Mucosa of descending colon (tissue), 3 donors: ENCODE measurements at places on chromosomes 1 and 21. TPM values are rescaled to one million over a fixed set of nuclear protein-coding genes. Genes with fewer than 3 reads are reported as not detected.

LAD1 gene
- total RNA-seq, result 86.0 TPM

IL24 gene
- not detected for total RNA-seq

CYP4X1 gene
- total RNA-seq, result 1.2 TPM

ZYG11A gene
- 0.12 TPM for total RNA-seq

LIPI gene
- not detected for total RNA-seq

AMY1C gene
- total RNA-seq, result not detected

NBPF4 gene
- total RNA-seq, result not detected

RIIAD1 gene
- not detected for total RNA-seq

KIF17 gene
- total RNA-seq, result 0.20 TPM

SPRR2F gene
- total RNA-seq, result not detected

IVL gene
- not detected for total RNA-seq

GRCh38 chr1:197008861-197009260 is 31.5 kb downstream of the CFHR5 start:
- no peak for DNase-seq

DNA sequence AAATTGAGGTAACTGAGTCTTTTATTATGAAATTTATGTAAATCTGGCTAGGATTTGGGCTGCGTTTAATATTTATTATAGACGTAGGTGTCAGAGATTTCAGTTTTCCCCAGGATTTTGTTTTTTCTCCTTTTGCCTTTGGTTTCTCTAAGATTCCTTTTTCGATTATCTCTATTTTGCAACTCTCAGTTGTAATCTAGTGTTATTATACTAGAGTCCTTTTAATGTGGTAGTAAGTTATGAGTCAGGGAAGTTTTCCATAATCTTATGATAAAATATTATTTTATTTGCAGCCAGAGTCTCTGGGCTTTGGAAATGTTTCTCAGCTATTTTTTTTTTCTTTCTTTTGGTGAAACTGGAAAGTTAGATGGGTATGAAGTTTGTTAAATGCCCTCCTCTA is 1043.8 kb downstream of the PLA2G4A start:
- no peak for DNase-seq

GRCh38 chr1:244294599-244295224 is 157.0 kb downstream of the ADSS2 start:
- no peak for DNase-seq

DNA sequence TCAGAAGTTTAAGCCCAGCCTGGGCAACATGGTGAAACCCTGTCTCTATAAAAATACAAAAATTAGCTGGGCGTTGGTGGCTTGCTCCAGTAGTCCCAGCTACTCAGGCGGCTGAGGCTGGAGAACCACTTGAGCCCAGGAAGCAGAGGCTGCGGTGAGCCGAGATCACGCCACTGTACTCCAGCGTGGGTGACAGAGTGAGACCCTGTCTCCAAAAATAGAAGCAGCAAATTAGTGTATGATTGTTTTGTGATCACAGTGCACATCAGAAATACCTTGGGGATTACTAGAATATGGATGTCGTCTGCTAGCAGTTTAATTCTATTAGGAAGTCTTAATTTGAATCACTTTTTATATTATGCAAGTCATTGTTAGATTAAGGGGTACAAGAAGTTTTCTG is 59.0 kb downstream of the ZBTB17 start:
- no peak for DNase-seq

- DNase-seq, result no peak
Observed at GRCh38 chr21:42160111-42160721, 58.7 kb upstream of the ABCG1 start.

- no peak for DNase-seq
Observed at GRCh38 chr1:154433161-154433764, 28.1 kb downstream of the IL6R start.

- no peak for DNase-seq
Observed at GRCh38 chr1:108961752-108962486, 1.4 kb downstream of the CLCC1 start.

DNA sequence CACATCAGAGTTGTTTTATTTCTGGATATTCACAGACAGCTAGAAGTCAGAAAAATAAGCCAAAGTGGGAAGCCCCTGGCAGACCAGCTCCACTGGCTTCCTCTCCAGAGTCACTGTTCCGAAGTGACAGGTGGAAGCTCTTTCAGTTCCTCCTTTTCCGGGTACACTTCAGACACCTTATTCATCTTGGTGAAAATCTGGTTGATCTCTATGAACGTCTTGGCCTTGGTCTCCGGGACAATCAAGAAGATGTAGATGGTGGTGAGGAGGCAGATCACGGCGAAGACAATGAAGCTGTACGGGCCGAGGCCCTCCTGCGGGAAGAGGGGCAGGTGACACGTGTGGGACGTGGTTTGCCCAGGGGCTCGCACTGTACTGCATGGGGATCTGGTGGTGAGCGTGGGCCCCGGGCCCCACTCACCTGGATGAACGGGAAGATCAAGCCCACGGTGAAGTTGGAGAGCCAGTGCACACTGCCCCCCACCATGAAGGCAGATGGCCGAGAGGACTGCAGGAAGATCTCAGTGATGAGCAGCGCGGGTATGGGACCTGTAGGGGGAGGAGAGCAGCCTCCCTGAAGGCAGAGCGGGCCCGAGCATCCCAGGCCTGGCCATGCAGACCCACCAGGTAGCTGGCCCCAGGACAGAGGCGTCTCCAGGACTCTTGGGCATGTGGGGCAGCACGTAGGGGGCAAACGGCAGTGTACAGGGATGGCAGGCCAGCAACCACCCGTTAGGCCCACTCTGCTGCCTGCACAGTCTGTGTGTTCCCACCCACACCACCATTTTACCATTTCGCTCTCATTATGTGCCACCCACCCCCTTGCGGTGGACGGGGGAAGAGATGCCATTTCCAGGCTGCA is 11.5 kb upstream of the SLC2A7 start:
- no peak for DNase-seq

DNA sequence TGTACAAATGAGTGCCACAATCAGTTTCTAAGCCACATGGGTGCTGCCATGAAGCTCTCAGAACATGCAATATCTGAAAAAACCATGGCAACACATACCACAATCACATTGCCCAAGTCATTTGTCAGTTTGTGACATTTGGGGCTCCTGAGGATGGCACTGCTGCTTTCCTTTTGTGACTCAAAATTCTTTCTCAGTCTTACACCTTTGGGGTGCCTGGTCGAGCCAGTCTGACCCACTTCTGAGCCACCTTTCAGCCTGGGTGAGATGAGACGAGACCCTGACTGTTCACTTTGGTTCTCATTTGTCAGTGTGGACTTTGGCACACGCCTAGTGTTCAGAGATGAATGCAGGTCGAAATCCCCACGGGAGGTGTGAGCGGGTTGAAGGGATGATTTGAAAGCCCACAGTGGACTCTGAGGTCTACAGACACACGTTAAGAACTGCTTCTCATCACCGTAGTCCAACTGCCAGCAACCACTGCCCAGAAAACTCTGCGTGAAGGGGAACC is 8.0 kb downstream of the BATF3 start:
- DNase-seq, result no peak

DNA sequence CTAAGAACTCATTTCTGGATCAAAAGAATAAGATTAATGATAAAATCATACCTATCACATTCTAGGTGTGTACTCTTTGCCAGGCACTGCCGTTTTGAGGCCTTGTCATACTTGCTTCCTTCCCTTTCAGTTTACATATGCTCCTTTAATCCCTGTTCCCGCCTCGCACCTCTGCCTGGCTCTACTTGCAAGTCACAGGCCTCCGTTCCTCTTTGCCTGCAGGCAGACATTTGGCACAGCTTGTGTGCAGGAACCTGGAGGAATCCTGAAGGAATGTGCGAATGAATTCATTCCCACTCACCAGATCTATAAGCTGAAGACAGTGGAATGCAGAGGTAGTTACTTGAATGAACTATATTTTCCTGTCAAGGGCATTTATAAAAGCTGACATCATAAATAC is 13.8 kb downstream of the WLS start:
- no peak for DNase-seq

GRCh38 chr1:115355069-115355468 is 17.0 kb upstream of the NGF start:
- no peak for DNase-seq

DNA sequence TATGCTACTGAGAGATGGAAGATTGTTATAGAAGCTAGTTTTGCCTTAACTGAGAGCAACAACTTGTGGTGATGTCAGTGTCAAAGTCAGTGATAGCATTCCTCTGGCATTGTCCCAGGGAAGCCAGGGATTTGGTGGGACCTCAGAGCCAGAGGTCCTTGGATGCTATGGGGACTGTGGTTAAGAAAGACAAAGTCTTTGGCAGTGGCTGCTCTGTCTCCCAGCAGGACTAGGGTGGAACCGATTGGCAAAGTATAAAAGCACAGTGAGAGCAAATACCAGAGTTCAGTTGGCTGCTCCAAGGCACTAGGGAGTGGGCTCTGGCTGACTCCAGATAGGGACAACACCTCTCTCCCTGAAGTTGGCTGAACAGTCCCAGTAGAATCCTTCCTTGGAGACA is 104.8 kb downstream of the GDAP2 start:
- DNase-seq, result no peak

DNA sequence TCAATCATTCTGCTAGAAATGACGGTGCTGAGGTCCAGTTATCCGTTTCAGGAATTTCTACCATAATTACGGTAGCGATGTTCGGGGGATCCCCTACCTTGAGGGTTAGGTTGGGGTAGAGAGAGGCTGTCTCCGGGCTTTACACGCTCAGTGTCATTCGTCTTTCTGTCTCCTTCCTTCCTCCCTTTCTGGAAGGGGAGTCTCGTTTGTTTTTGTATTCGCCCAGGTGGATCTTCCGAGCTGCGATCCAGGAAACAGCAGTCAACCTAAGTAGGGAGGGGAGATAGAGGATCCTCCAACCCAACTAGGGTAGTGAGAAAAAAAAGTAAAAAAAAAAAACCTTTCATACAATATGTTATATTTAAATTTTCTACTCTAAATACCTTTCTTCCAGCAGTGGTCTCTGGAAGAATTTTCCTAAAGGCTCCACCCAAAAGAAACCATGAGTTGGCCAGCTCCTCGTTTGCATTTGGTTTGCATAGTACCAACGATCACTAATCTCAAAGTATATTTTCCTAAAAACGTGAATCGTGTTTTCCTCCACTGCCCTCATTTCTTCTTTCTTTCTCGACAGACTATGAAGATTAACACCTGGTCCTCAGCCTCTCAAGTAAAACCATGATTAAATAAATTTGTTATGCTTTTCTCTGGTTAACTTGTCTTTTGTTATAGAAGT is 611 bp upstream of the PIK3C2B start:
- no peak for DNase-seq

GRCh38 chr1:241464985-241465384 is 54.6 kb downstream of the FH start:
- no peak for DNase-seq

- DNase-seq, result no peak
Observed at GRCh38 chr1:39134768-39135333, 69.6 kb upstream of the MACF1 start.

DNA sequence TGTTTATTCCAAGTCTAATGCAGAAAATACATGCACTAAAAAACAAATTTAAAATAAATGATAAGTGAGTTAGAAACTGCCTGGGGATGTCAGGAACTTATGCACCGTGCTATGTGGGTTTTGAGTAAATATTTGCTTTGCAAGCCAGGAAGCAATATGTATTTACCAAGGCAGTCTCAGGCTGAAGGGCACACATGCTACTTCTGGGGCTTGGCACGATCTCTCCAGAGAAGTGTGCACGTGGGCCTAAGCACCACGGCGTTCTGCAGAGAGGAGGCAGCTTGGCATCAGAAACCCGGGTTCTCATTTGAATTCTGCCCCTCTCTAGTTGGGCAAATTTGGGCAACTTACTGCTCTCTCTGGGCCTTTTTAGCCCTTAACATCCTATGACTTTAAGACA is 72.6 kb upstream of the ROR1 start:
- peak; percentile 63 for DNase-seq

- DNase-seq, result no peak
Observed at GRCh38 chr21:15895142-15896106, 165.6 kb downstream of the USP25 start.

DNA sequence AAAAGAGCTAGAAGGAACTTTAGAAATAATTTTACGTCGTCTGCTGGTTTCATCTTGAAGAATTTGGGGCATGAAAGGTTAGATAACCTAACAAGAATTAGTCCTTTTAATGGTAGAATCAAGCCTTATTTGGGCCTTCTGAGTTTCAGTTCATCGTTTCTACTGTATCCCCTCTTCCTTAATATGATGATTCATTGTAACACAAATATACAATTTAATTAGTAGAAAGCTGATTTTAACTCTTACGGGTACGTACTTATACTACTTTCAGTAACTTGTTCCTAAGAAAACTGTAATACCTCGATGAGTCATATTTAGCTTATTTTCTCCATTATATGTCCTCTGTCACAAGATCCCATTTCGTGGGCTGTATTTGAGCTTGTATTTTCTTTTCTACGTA is 264.7 kb downstream of the RYR2 start:
- DNase-seq, result no peak

- DNase-seq, result no peak
Observed at GRCh38 chr1:59096501-59096900, 200.4 kb upstream of the FGGY start.

- DNase-seq, result no peak
Observed at GRCh38 chr1:233647636-233648035, 33.7 kb downstream of the KCNK1 start.

GRCh38 chr1:167643441-167643840 is 13.4 kb downstream of the RCSD1 start:
- no peak for DNase-seq

GRCh38 chr1:14300991-14301703 is 297.3 kb upstream of the KAZN start:
- DNase-seq, result peak; percentile 7

GRCh38 chr21:31442339-31442738 is 98.3 kb upstream of the TIAM1 start:
- no peak for DNase-seq

- peak; percentile 82 for DNase-seq
Observed at GRCh38 chr1:225652729-225653462, at the start of gene ENAH. Gene ENAH, minus strand, starts transcription at chr1:225653123. Its CDS starts 433 bp downstream, at chr1:225652690.

DNA sequence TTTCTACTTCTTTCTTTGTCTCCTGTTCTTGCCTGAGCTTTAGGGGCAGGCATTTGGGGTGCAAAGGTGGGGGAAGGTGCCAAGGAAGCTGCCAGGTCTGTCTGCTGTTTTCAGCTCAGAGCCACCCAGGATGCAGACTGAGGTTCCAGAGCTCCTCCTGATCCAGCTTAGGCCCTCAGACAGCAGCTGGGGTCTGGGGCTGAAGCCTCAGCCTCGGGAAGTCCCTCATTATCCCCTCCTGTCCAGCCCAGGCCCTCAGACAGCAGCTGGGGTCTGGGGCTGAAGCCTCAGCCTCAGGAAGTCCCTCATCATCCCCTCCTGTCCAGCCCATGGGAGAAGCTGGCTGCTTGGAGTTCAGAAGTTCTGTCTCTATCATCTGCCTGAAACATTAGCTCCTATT is 257.7 kb upstream of the CSF3R start:
- DNase-seq, result no peak
